ENCODE measurements at places on chromosomes 11 and 22. TPM values are rescaled to one million over a fixed set of nuclear protein-coding genes. Genes with fewer than 3 reads are reported as not detected.

The WNT11 gene
- 23.2 TPM for total RNA-seq

GRCh38 chr11:22042081-22042480 is 150.8 kb upstream of the ANO5 start:
- DNase-seq, result no peak

DNA sequence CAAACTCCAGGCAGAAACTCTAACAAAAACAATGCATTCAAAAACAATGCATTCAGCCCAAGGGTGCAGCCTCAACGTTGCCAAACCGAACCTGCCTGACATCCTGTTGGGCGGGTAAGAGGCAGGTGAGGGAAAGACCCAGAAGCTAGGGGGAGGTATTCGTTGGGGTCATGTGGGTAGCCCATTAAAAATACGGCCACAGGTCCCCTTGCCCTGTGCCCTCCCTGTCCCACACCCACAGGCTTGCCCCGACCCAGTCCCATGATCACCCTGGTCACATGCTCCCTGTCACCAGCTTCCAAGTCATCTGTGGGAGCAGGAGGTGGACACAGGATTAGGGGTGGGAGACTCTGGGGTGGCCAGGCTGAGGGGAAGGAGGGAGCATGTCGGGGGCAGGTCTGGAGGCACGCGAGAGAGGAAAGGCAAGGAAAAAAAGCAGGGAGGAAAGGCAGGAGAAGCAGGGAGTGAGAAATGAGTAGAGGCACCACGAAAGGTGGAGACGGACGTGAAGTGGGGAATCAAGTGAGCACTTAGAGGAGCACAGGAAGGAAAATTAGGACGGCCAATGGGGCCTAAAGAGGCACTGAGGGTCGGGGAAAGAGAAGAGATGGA is 683 bp downstream of the PLA2G6 start:
- peak; percentile 65 for DNase-seq

- DNase-seq, result peak; percentile 44
These were observed 15.6 kb upstream of the UCP3 start for GRCh38 chr11:74024261-74025029.

Data from adrenal gland (tissue), 19 donors.